Adrenal gland (tissue), 19 donors: ENCODE measurements at places on chromosomes 3 and 15.
A peak's percentile ranks its signal among the peaks of the same experiment; 100 is the strongest.

DNA sequence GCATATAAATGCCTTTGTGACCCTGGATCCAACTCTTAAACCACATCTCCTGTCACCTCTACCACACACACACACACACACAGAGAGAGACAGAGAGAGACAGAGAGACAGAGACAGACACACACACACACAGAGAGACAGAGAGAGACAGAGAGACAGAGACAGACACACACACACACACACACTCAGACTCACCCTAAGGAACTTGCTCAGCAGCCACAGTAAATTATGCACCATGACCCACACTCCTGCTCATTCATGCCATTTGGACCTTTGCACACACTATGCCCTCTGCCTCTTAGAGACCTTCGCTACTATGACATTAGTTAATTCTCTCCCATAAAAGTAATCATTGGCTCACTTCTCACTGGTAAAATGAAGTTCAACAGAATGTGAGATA lies 275.7 kb downstream of the ADAMTSL3 start:
- DNase-seq = no peak

DNA sequence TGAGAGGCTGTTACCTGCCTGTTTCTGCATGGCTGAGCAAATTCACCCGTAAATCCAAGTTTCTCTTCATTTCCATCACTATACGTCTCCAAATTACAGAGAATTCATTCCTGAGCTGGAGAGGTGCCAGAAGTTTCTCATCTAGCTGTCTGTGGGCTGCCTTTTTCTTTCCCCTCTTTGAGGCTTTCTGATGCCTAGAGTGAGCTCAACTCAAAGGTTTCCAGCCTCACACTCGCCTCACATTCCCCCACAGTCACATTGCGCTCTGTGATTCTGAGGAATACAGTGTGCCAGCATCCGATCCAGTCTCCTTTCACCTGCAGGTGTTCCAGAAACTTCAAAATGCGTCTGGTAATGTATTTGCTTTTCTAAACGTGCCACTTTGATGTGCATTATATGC lies 267.2 kb downstream of the MFSD1 start:
- DNase-seq = no peak

DNA sequence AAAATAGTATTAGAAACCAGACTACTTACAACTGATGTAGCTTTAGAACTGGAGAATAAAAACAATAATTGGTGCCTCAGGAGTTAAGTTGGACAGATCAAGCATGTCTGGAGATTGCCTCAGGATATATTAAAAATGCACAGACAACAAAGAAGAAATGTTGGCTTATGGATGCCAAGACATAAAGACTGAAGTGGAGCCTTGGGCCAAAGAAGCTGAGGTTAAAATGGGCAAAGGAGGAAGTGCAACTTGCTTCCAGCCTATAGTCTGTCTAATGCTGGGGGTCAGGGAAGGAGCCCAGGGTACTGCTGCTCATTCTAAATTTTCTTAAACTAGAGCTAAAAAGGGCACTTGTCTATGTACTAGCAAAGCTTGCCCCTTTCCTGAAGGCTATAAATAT lies 77.5 kb downstream of the ESYT3 start:
- no peak for DNase-seq

- no peak for DNase-seq
These were observed 84.1 kb downstream of the BOC start for GRCh38 chr3:113295463-113295862.

- DNase-seq = no peak
These were observed 100.0 kb downstream of the MAP4 start for GRCh38 chr3:47916201-47916600.

DNA sequence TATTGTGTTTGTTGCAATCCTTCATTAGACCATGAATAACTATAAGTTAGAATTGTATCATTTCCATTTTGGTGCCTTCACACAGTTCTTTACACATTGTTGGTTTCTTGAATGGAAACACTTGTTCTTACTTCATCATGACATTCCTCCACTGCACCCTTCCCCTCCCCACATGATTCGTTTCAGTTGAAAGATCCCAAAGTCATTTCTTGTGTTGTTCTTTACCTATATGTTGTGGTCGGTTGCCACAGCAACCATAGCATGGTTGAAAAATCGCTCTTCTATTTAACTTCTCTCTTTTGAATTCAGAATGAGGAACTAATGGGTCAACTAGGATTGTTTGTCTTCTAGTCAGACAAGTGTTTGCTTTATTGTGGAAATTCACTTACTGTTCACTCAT lies 103.3 kb downstream of the IL1RAP start:
- peak; percentile 25 for DNase-seq

DNA sequence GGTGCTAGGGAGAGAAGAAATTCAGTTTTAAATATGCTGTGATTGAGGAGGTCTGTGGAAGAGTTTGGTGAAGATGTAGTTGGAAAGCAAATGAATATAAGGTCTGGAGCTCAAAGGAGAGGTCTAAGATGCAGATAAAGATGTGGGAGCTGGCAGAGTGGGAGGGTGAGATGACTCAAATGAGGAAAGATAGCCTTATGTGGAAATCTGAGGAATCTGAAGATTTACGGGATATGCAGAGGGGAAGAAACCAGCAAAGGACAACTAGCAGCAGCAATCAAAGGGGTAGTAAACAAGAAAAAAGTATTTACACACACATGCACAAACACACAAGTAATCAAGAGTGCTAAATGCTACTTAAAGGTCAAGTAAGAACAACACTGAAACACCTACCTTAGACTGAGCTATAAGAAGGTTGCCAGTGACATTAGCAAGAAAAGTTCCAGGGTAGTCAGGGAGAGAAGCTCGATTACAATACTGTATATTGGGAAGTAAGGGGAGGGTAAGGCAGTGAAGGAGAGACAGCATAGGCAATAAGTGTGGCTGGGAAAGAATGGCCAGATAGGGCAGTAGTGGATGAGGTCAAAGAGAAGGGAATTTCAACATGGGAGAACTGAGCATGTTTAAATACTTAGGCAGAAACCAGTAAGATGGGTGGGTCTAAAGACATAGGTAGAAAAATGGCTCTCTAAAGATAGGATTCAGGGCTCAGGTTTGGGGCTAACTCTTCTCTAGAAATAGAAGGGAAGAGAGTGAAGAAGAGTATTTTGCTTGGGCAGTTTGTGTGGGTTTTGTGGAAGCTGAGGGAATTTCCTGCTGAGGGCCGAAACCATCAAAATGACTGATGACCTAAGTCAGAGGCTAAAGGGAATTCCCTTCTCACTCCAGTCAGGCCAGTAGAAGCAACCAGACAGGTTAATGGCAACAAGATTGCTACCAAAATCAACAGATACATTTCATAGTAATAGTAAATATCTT lies 8.9 kb downstream of the CMTM6 start:
- no peak for DNase-seq

- DNase-seq = no peak
These were observed 520.0 kb downstream of the GABRG3 start for GRCh38 chr15:27490867-27491595.

- DNase-seq = no peak
These were observed 14.8 kb upstream of the ZNF639 start for GRCh38 chr3:179308001-179308400.

DNA sequence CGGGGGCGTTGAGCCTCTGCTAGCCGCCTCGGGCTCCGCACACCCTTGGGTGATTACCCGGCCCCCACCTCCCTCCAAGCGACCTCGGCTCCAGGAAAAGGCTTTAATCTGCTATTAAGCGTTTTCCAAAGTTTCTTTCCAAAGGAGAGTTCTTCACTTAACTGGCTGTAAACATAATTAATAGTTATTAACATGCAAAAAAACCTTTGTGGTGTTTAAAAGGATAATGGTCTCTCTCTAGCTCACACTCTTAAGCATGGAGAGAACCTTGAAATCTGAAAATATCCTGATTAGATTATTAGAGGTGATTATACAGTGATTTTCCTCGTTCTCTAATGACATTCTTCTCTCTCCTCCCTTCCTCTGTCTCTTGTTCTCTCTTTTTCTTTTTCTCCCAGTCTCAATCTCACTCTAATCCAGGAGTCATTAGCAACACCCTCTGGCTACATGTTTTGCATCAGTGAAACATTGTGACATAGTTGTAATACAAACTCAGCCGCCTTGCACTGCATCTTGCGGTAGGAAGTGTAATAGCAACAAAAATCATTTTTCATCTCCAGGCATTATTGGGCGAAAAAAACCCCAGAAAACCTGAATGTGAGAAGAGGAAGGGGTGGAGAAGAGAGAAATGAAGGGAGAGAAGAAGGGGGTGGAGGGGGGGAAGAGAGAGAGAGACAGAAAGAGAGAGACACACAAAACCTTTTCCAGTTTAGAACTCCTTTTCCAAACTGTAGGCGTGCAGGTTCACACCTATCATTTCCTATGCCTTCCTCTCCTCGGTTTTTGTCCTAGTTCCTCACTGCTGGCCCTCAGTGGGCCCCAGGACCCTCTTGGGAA lies 24.4 kb downstream of the NR2F2 start:
- no peak for DNase-seq

GRCh38 chr15:56980473-56980872 lies 62.0 kb downstream of the TCF12 start:
- DNase-seq = no peak

DNA sequence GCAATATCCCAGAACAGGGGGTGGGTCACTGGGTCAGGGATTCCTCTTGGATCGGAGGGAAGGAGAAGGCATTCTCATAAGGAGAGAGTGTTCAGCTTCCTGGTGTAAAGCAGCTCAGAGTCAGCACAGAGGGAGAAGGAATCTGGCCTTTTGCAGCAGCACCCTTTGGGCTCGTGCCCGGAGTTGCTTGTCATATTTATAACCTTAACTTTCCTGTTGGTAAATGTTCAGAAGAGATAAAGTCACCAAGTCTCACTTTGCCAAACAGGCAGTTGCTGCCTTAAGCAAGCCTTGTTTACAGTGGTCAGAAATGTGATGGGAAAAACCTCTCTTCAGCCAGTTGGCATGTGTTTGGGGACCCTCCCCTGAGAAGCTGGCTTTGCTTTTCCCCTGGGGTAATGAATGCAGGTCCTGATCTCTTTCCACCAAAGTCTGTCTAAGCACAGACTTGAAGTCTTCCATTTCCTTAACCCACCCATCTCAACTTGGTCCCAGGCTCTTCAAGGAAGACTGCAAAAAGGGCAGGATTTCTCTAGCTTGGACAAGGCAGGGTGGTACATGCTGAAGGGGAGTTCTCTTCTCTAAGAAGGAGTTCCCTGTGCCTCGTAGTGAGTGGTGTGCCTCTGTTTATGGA lies 206.9 kb upstream of the BHLHE40 start:
- DNase-seq = peak; percentile 93

DNA sequence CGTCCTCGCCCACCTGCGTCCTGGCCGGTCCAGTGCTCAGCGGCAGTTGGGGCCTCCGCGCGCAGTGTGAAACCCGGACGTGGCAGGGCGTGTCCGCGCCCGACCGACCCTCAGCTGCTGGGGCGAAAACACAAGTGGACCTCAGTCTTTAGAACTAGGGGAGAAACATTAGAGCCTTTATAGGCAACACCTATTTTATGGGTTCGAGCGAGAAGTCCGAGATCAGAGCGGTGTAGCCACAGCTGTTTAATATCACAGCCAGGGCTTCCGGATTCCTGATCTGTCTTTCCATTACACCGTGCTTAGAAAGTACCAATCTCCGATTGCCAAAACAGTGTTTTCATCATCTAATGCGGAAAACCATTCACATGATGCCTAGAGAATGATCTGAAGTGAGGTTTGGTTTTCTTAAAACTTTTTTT lies 506 bp downstream of the RAD51 start:
- no peak for DNase-seq

- DNase-seq = peak; percentile 61
These were observed 13.5 kb downstream of the SLCO3A1 start for GRCh38 chr15:91866971-91867372.

GRCh38 chr3:174110761-174111160 lies 713.2 kb downstream of the NLGN1 start:
- DNase-seq = no peak

- DNase-seq = no peak
These were observed 70.7 kb upstream of the UBE2E1 start for GRCh38 chr3:23735062-23735461.

- no peak for DNase-seq
These were observed 28.6 kb upstream of the TGFBR2 start for GRCh38 chr3:30577788-30578187.

DNA sequence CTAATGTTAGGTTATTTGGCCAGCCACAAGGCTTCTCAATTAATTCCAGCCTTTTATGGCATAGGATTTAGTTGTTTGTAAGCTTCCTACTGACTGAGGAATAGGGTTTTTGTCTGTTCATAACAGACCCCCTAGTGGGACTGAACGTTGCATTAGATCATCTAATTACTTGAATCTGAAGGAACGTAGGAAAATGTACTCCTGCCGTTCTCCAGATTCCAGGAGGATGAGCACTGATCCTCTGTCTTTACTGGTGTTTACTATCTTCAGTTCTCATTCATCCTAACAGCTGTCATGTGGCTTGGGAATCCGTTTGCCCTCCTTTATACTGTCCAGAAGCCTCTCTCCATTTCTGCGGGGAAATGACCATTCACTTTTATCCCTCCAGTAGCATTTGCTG lies 52.7 kb downstream of the RAD54L2 start:
- DNase-seq = no peak

GRCh38 chr15:27062951-27063350 lies 92.0 kb downstream of the GABRG3 start:
- no peak for DNase-seq

DNA sequence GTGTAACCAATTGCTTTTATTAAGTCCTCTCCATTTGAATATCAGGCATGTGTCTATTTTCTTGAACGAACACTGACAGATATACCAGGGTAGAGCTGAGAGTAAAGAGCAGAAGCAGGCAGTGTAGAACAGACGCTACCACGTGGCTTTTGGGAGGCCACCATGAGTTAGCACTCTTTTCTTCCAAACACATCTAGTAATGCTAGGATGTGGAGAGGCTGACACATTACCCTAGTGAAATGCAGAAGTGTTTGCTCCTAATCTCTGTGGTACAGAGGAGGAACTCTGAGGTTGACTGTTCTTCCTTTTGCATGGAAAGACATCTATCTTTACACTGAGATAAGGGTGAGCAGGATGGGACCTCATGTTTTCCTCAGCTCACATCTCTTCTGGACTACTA lies 216.3 kb downstream of the SATB1 start:
- DNase-seq = no peak

GRCh38 chr15:64521726-64522164 lies 61.4 kb downstream of the ZNF609 start:
- peak; percentile 56 for DNase-seq

- DNase-seq = peak; percentile 14
These were observed 14.1 kb downstream of the KLF15 start for GRCh38 chr3:126342991-126343648.

- no peak for DNase-seq
These were observed 13.2 kb downstream of the ISG20 start for GRCh38 chr15:88651971-88652370.

DNA sequence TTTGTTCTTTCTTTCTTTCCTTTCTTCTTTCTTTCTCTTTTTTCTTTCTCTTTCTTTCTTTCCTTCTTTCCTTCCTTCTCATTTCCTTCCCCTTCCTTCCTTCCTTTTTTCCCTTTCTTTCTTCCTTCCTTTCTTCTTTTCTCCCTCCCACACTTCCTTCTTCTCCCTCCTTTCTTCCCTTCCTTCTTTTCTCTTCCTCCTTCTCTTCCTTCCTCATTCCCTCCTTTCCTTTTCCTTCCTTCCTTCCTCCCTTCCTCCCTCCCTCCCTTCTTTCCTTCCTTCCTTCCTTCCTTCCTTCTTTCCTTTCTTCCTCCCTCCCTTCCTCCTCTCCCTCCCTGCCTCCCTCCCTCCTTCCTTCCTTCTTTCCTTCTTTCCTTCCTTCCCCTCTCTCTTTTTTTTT lies 755.7 kb upstream of the GRM7 start:
- DNase-seq = no peak

- DNase-seq = no peak
These were observed 4.6 kb downstream of the IGDCC3 start for GRCh38 chr15:65373163-65373651.
